CD8-positive, alpha-beta memory T cell (primary cell): ENCODE measurements at places on chromosomes 12 and 14.

GRCh38 chr12:30016540-30017055 lies 232.9 kb upstream of the TMTC1 start:
- DNase-seq, result no peak

DNA sequence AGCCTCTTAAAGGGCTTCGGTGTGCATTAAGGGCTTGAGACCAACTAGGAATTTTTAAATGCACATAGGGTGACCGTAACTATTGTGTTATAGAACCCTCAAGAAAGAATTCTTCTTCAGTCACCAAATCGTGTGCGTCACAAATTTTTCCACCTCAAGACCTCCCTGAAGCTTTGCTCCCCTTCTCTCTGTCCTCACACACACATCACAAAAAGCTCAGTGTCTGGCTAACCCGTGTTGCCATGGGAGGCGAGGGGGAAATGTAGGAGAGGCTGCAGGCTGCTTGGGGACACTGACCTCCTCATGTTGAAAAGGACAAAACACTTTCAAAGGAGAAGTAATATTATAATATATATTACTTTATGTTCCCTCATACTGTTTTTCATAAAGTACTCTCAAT lies 10.6 kb downstream of the SSPN start:
- no peak for DNase-seq

DNA sequence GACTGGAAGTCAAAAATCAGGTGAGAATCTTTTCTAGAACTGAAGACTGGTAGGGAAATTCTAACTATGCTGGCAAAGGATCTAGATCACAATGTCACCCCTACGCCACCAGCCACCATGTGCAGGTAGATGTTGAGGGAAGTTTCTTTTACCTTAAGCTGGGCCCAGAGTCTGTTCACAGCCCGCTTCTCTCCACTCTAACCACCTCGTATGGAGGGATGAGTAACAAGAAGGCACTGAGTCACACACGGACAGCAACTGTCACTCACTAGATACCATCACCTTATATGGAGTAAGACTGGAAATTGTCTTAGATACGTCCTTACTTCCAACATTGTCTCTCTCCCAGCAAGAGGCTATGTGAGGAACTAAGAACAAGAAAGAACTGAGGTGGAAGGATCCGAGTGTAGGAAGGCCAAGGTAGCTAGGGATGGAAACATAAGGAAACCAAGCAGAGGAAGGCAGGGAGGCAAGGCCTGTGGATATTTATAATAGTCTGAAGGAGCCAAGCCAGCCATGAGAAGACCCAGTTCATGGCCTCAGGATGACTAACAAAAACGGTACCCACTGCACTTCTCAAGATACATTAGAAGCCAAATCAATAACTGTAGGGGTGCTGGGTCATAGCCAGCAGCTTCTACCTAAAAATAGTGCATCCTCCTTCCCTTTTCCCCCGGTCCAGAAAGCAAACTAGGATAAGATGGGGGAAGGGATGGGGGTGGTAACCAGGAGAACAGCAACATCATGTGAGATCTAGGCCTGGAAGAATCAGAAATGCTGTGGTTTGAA lies 15.5 kb downstream of the REM2 start:
- no peak for DNase-seq

- no peak for DNase-seq
Observed at GRCh38 chr12:6241495-6241894, 41.3 kb downstream of the CD9 start.

DNA sequence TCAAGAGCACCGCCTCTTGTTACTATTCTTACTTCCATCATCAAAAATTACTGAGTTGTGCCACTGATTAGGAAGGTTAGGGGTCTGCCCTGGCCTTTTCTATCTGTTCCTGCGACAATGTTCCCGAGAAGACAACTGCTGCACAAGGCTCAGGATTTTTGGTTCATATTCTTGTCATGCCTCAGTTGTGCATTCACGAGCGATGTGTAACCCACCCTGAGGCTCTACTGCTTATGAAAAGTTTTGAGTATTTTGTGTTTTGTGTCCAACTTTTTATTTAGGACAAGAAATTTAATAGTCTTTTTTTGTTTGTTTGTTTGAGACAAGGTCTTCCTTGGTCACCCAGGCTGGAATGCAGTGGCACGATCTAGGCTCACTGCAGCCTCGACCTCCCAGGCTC lies 23.1 kb upstream of the LGALS3 start:
- DNase-seq, result no peak

DNA sequence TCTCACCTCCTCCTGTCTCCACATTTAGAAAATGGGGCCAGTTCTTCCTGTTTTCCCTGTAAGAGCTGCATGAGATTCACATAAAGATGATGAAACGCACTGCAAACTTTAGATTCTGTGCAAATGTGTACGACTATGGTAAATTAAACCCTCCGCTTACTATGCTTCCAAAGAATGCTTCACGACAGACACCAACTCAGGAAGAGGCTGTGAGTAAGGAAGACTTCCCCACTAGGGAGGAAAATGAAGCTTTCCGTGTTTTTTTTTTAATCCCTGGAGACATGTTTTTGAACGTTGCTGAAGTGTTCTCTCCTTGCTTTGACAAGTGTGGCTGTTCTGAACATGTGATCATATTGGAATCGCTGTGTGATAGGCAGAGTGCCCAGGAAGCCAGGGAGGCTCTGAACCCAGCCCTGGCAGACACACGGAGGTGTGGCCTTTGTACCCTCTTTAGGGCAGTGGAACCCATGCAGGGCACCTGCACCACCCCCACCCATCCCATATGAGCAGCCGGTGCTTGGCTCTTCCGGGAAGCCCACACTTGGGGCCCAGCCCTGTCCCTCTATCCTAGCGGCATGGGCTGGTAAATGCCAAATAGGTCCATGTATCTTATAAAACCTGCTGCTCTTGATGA lies 7.5 kb upstream of the SYNE3 start:
- peak; percentile 72 for DNase-seq

- DNase-seq, result no peak
Observed at GRCh38 chr12:116318576-116319232, 41.2 kb upstream of the MED13L start.

DNA sequence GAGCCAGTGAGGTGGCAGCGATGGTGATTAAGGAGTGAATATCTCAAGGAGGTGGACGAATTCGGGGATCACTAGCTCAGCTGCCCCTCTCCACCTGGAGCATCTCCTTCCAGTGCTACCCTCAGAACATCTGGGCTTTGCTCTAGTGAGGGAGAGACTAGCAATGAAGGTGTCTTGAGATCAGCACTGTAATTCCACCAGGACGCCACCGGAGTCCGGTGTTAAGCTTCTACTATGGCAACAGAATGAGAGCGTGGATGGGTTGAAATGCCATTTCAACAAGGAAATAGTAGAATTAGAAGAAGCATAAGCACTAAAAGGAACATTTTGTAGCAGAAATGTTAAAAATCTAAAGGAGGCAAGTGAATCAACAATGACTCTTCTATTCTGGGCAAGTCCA lies 61.1 kb downstream of the NTF3 start:
- no peak for DNase-seq

GRCh38 chr14:104741803-104742251 lies 11.1 kb upstream of the SIVA1 start:
- DNase-seq, result no peak

GRCh38 chr12:71876137-71876799 lies 36.7 kb downstream of the TBC1D15 start:
- no peak for DNase-seq
